ENCODE measurements at places on chromosomes 4 and X.

DNA sequence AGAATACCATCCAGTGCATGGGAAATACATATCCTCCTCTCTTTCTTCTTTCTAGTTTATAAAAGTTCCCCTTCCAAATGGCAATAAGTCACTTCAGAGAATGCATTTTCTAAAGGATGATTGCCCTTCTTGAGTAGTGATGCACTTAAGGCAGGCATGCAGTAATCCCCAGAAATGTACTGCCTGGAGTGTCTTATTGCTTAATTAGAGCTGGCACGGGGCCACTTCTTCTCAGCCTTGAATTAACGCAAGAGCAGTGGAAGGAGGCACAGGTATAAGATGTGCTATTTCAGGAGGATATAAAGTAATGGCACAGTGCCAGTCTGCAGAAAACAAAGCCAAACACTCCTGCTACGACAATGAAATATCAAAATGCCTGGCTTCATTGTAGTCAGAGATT, 371.4 kb upstream of the FAM241A start:
- DNase-seq: no peak

GRCh38 chrX:71945237-71945805, 34.7 kb downstream of the NHSL2 start:
- no peak for DNase-seq

DNA sequence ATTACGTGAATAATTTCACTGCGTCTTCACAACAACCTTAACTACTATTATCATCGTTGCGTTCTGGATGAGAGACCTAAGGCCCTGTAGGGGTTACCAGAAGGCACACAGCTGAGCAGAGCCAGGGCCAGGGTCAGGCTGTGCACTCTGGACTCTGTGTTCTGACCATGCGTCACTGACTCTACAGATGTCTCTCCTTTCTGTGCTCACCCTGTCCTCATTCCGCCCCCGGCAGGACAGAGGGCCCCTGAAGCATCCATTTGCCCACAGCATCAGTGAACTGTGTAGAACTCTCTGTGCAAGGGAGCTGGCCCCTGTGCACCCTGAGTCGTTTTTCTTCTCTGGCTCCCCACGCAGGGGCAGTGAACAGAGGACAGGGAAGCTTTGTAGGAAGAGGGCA, 21.3 kb downstream of the GPKOW start:
- no peak for DNase-seq

GRCh38 chrX:40746521-40746920, 11.2 kb upstream of the MED14 start:
- DNase-seq: no peak

- no peak for DNase-seq
These were observed 3.3 kb upstream of the BBS7 start for GRCh38 chr4:121873604-121874003.

DNA sequence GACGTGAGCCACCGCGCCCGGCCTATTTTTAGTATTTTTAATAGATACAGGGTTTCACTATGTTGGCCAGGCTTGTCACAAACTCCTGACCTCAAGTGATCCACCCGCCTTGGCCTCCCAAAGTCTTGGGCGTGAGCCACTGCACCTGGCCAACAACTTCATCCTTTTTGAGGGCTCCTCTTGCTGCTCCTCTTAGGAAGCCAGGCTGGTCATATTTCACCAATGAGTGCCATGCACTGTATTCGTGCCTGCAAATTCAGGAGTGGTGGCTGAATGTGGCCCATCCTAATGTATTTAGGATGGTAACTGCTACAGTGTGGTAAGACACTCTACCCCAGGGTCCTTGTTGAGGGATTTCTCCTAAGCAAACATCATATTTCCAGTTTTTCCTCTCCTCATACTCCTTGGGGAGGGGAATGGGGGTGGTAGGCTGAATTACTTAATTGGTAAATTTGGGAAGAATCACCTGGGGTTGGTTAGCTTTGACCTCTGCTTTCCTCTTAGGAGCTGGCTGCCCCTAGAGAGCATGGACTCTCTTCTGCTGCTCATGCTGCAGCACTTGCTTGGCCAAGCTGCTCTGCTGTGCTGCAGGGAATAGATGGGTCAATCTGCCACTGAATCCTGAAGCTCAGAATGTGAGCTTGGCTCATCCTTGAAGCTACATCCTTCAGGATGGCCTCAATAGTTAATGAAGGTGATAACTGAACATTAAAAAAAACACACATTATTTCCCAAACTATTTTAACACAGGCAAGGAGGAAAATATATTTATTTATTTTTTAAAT, 167.4 kb downstream of the HS3ST1 start:
- no peak for DNase-seq

DNA sequence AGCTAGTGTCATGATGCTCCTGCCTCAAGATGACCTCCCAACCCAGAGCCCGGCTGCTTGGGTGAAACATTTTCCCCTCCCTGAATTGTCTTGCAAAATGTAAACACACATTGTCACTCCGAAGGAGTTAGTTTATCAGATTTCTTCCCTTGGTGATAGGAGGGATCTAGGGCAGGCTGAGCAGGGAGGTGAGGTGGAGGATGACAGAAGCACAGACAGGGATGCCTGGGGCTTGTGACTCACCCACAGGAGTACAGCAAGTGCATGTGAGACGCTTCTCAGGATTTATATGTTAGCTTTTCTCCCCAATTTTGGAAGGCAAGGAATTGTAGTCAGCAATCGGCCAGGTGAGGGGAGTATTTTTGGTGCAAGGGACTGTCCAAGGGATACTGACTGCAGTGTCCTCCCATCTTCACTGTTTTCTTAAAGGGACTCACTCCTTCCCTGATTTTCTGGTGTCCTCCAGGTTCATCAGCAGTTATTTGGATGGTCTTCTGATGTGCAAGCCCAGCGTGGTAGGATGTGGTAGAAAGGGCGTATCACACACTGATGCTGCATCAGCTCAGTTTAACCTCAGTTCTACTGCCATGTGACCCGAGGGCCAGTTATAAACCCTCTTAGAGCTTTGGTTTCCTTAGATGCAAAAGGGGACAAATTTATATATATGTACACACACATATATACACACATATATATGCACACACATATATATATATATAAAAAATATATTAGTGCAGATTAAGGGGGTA, 46.2 kb upstream of the IGFBP7 start:
- no peak for DNase-seq

GRCh38 chr4:114464726-114465272, 133.8 kb upstream of the UGT8 start:
- no peak for DNase-seq

GRCh38 chrX:85922821-85923220, 124.5 kb downstream of the CHM start:
- DNase-seq: no peak
